Activated CD4-positive, alpha-beta T cell treated with anti-CD3 and anti-CD28 coated beads for 48 hours (primary cell): ENCODE measurements at places on chromosomes 3 and 15.

GRCh38 chr15:25844981-25845680, 18.0 kb downstream of the ATP10A start:
- no peak for DNase-seq

DNA sequence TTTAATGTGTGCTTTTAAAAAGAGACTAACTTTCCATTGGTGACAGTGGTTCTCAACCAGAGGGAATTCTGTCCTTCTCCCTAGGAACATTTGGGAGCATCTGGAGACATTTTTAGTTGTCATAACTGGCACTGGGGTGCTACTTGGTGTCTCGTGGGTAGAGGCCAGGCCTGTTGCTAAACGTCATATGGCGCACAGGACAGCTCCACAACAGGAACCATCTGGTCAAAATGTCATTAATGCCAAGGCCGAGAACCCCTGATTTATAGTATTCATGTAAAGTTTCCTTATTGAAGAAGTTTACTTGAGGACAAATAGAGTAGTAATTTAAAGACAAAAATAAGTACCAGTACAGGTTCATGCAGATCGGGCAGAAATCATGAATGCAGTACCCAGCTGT, 164.2 kb downstream of the FEZF2 start:
- no peak for DNase-seq

- DNase-seq = no peak
Measured at GRCh38 chr3:85255949-85256348, 297.2 kb downstream of the CADM2 start.

DNA sequence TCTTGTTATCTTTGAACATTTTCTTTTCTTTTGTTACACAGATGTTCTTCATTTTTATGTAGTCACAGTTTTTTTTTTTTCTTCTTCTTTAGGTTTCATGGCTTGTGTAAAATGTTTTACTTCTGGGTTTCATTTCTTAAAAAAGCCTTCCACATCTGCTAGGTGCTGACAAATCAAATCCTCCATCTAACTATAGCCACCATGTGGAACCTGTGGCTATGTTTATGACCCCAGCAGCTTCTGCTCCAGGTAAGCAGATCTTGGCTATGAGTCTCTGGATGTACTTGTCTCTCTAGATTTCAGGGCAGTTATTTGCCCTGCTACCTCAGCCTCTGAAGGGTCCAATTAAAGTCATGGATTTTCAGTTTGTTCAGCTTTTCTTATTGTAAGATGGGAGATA, 44.5 kb downstream of the OXSM start:
- DNase-seq = no peak

- DNase-seq = no peak
Measured at GRCh38 chr15:75745305-75745704, 32.7 kb upstream of the CSPG4 start.

DNA sequence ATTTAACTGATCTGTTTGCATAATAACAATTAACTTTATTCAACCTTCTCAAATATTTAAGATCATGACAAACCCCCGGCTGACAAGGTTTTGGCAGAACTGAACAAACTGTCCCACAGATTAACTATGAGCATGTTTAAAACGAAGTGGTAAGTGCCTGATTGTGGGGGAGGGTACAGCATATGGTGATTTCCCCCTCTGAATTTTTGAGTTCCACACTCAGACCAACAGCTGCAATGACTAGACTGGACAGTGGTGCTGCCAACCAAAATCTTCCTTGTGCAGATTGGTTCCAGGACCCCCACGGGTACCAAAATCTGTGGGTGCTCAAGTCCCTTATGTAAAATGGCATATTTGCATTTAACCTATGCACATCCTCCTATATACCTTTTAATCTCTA, 449.5 kb downstream of the SHQ1 start:
- DNase-seq = no peak

DNA sequence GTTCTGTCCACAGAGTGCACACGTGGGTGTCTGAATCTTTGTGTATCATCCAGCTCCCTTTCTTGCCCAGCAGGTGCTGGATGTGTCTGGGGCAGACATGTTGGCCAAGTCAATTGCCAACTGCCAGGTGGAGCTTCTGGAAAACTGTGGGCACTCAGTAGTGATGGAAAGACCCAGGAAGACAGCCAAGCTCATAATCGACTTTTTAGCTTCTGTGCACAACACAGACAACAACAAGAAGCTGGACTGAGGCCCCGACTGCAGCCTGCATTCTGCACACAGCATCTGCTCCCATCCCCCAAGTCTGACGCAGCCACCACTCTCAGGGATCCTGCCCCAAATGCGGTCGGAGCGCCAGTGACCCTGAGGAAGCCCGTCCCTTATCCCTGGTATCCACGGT, 12.5 kb upstream of the RPP14 start:
- DNase-seq = no peak

DNA sequence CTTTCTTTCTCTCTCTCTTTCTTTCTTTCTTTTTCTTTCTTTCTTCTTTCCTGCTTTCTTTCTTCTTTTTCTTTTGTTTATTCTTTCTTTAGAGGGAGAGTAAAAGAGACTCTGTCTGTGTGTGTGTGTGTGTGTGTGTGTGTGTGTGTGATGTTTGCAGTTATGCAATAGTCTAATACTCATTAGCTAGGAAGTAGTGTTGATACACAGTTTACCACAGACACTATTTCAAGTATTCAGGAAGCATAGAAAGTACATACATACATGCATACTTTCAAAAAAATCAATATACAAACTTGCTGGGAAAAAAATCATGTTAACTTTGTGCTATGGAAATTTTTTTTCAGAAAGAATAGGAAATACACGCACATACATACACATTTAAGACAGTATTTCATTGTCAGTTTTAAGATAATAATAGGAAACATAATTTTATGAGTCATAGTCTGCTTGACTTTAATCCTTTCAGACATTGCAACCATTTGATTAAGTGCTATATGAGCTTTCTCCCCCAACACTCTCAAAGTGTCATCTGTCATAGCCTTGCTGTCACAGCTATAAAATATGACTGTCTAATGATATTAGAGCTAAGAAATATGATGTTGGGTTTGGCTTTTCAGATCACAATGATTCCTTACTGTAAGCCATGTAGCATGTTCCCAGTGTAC, 74.9 kb upstream of the EPHA3 start:
- no peak for DNase-seq

DNA sequence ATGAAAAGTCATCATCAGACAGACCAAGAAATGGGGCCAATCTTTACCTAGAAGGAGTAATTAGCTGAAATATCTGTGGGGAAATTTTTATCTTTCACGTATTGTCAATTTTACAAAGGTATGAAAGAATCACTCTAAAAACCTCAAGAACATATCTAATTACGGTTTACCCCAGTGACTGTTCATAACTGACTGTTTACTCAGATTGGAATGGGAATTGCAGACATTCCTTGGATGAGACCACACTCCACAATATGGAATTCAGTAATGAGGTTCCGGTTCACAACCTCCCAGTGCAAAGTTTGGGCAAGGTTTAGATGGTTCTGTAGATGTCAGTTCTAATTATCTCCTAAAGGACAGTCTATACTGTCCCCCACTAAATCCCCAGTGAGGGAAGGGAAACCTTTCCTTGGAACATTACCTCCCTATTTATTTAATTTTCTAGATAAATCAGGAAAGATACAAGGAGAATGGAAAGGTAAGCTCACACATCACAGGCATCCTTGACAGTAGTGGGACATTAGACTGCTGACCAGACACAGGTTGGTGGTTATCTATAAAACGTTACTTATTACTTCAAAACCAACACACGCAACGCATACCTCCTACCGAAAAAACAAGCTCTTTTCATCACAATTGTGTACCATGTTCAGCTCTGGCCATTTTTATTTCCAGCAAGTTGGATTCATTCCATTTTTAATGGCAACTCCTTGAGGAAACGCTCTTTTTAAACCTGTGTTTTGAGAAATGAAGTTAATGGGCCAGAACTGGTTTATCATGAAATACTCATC, 129.9 kb downstream of the RORA start:
- DNase-seq = no peak

DNA sequence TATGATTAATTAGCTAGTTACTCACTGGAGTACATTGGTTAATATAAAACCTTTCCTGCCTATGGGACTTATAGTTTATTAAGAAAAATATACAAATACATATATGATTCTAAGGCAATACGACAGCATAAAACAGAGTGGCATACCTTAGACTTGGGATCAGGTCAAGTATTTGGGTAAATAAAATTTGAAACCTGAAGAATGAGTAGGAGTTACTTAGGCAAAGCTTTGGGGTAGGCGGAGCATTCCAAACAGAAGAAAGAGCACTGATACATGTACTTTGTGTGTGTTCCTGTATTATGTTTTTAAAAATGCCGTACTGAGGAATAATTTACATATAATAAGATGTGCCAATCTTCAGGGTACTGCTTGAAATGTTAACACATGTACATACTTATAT, 15.1 kb downstream of the ZPLD1 start:
- no peak for DNase-seq

GRCh38 chr15:59818336-59818735, 129.2 kb upstream of the BNIP2 start:
- no peak for DNase-seq

- no peak for DNase-seq
Measured at GRCh38 chr15:47917881-47918280, 200.6 kb downstream of the SEMA6D start.

GRCh38 chr15:88323976-88324740, 67.6 kb upstream of the NTRK3 start:
- no peak for DNase-seq

GRCh38 chr15:85026304-85027032, 44.8 kb downstream of the PDE8A start:
- no peak for DNase-seq

GRCh38 chr3:114025451-114025850, 30.9 kb downstream of the CCDC191 start:
- no peak for DNase-seq

- no peak for DNase-seq
Measured at GRCh38 chr3:133136114-133137041, 98.2 kb downstream of the TMEM108 start.

DNA sequence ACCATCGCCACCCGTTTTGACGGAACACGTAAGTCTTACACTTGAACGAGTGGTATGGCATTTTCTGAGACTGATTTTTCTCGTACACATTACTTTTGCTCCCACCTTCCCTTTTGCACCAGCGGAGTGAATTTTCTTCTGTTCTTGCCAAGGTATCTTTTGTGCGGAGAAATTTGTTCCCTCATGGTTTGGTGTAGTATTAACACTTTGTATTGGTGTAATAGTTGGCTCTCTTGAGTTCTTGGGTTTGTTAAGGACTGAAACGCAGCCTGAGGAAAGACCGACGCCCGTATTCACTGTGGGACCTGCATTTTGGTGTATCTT, 420 bp downstream of the KCNH8 start:
- no peak for DNase-seq

DNA sequence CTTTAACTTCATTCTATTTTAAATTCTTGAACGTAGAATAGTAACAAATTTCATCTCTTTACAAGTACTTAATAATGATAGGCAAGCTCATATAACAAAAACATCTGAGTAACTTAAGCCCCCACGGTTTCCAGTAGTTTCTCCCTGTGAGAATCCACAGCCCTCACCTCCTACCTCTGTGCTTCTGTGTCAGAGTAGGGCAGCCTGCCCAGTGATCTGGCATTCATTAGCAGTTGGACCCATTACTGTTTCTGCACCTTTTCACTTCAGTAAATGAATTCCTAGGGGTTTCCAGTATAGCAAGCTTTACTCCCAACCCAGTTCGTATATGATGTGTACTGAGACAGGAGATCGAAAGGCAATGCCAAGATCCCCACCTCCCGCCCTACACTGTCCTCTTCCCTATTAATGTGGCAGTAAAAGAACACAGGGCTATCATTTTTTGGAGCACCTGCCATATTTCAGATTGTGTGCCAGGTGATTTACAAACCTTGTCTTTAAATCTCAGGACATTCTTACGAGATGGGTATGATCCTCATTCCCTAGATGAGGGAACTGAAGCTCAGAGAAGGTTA, 40.8 kb downstream of the EIF2AK4 start:
- no peak for DNase-seq

DNA sequence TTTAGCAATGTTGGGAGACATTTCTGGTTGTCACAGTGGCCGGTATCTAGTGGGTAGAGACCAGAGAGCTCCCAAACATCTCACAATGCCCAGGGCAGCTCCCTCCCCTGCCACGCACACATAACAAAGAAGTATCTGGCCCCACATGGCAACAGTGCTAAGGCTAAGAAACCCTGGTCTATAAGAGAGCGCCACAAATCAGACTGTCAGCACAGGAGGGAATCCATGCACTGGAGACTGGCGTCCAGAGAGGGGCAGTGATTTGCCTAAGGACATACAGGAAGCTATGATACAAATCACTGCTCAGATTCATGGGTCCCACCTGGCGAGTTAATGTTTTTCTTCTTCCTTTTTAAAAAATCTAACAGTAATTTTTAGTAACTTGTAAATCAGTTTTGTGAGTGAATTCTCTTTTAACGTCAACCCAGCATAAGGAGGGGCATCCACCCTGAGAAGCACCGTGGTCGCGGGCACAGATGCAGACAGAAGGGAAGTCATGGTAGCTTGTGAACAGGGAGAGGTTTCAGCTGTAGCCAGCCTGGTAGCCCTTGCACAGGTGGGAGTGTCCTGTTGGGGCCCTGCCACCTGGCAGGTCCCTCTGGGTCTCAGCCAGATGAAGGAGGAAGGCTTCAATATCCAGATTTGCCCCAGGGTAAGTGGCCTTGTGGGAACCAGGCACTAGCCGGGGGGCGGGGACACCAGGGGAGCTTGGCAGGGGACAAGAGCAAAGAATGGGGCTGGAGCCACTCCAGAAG, 8.7 kb downstream of the ISG20 start:
- no peak for DNase-seq

- peak; percentile 36 for DNase-seq
Measured at GRCh38 chr3:44442596-44443309, 34.7 kb downstream of the ZNF445 start.

GRCh38 chr3:37129871-37130270, 44.5 kb downstream of the LRRFIP2 start:
- no peak for DNase-seq

DNA sequence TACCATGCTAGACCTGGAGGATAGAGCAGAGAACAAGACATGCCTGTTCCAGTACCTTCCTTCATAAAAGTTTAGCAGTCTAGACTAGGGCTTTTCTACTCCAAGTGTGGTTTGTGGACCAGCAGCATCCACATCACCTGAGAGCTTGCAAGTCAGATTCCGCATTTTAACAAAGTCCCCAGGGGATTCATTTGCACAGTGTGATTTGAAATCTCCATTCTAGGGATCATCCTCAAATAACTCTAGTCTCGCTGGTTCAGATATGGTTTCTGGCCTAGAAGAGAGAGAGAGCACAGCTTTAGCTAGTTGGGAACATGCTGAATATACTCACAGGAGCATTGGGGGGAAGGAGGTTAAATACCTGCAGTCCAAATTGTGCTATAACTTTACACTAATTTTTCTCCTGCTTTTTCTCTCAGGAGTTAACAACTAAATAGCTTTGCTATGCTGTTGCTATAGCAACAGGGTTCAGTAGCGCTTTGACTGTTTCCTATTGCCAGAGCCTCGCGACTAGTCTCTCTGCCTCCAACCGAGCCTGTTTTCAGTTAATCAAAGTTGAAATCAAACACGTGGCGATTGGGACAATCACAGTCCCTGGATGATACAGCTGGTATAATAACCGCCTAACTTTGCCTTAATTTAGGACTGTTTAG, 64.0 kb upstream of the RASGRF1 start:
- no peak for DNase-seq

- no peak for DNase-seq
Measured at GRCh38 chr15:74373056-74373650, 5.7 kb upstream of the CYP11A1 start.
